ENCODE measurements at places on chromosomes 1 and 21. TPM values are rescaled to one million over a fixed set of nuclear protein-coding genes. Genes with fewer than 3 reads are reported as not detected.

DNA sequence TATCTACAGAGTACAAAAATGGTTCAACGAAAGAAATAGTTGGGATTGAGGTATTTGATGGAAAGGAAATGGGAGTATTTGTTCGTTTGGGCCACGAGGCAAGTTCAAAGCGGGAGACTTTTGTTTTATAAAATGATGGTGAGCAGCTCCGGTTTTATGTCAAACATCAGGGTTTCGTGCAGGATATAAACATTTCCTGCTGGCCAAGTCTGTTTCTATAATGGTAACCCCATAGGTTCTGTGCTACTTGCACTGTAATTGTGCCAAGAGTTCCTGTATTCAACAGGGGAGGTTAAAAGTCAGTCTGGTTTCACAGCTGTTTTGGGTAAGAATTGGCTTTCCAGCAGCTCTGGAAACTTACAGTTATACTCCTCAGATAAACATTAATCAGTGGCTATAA, 290.3 kb upstream of the NRIP1 start:
- no peak overlapping the region for H3K4me3 ChIP-seq
- H3K4me1 ChIP-seq = no peaks in the 10 kb centered on the region

DNA sequence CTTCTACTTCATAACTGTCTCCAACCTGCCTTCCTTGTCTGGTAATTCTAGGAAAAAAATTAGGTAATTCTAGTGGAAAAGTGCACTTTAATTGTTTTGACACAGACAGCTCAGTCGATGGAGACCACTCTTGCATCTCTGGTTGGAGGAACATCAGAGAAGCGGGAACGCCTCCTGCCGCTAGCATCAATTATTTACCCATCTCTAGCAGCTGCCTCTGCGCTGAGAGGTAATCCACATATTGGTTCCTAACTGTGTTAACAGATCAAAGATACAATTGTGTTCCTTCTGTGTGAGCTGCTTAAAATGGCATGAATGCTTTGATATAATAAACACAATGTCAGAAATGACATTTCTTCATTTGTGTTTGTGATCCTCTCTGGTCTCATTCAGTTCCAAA, 33.3 kb downstream of the C2CD2 start:
- H3K27ac ChIP-seq = no peak overlapping the region
- no peaks in the 10 kb centered on the region for H3K27me3 ChIP-seq
- H3K36me3 ChIP-seq = peaks cover 11% of the 10 kb centered on the region
- DNase-seq = no peak
- peaks cover 13% of the 10 kb centered on the region for H3K4me1 ChIP-seq

GRCh38 chr1:86477682-86478081, 9.0 kb downstream of the CLCA1 start:
- no peaks in the 10 kb centered on the region for H3K27me3 ChIP-seq
- H3K27ac ChIP-seq = no peak overlapping the region
- H3K36me3 ChIP-seq = no peaks in the 10 kb centered on the region
- H3K4me3 ChIP-seq = no peak overlapping the region
- DNase-seq = no peak

- peaks cover under 1% of the 10 kb centered on the region for H3K4me1 ChIP-seq
- no peaks in the 10 kb centered on the region for H3K36me3 ChIP-seq
- H3K4me3 ChIP-seq = no peak overlapping the region
- H3K27ac ChIP-seq = no peak overlapping the region
These were observed 32.1 kb upstream of the COL18A1 start for GRCh38 chr21:45372732-45373355.

DNA sequence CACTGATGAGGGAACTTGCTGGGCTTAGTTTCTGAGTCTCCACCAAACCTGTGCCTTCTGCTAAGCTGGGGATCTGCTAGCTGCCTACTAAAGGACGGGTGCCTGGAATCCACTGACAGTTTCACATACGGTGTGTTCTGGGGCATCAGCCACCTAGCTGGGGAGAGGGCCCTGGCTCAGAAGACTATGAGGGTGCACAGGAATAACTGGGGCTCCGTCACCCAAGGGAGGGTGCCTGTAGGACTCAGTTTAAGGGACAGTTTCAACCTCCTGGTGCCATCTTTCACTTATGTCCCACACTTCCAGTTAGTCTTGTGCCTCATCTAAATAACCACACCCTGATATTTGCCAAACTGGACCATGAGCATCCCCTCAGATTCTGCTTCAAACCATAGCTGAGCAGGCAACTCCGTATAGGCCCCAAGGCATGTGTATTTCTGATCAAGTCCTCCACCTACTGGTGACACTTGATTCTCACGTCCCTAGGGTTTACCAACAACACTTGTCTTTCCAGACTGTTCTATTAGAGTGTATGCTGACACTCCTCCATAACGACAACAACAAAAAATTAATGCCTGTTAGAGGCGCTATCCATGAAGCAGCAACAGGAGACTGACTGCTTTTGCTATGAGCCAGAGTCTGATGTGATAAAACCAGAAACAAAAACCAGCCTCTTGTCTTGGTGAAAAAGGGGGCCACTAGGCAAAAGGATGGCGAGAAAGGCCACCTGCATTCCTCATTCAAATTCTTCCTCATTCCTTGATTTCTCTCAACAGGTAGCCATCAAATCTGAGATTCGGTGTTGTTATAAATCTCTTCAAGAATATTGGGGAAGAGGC, 55.0 kb upstream of the PAXBP1 start:
- H3K36me3 ChIP-seq = no peaks in the 10 kb centered on the region
- peak; percentile 87 for DNase-seq
- no peak overlapping the region for H3K27ac ChIP-seq
- no peak overlapping the region for H3K4me3 ChIP-seq

DNA sequence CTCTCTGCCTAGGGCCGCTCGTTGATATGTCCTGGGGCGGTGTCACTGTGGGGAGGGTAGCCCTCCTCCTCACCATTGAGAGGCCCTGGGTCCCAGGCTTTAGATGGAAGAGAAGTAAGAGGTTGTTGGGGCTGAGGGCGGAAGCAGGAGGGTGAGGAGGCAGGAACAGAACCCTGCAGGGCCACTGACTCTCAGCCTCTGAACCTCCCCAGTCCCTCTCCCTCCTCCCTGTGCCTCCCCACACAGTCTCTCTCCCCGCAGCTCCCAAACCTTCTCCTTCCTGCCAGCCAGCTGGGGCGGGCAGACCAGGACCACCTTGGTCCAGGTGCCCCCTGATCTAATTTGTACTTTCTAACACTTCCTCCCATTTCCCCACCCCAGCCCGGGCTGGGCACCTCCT, 14.3 kb upstream of the FAM131C start:
- no peaks in the 10 kb centered on the region for H3K27me3 ChIP-seq
- no peaks in the 10 kb centered on the region for H3K36me3 ChIP-seq
- H3K4me3 ChIP-seq = no peak overlapping the region
- no peak overlapping the region for H3K27ac ChIP-seq
- no peaks in the 10 kb centered on the region for H3K4me1 ChIP-seq

DNA sequence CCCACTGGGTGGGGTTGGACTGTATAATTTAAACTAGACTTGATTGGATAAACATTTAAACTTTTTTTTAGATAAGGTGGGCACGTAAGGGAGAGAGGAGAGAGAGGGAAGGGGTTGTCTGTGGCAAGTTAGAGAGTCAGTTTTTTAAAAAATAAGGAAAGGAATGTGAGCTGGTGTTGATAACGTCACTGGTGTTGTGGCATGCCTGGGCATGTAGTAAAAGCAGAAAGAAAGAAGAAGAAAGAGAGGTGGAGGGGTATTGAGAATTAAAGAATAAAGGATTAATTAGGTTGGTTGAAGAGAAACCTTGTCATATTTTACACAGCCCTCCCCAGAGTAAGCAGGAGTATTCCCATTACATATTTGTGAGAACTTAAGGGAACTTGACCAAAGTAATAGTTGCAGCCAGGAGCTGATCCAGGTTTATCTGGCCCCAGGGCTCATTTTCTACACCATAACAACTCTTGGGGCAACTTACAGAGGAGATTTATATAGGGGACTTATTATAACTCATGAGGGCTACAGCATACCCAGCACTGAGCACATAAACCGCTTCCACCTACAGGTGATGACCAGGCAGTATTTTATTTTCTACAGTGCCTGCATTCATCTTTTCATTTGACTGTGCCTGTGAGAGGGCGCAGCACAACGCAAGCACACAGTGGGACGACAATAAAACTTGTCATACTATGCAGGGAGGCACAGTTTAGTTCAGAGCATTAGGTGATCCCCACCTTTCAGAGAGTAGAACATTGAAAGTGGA, 70.2 kb downstream of the CCDC30 start:
- H3K27me3 ChIP-seq = no peaks in the 10 kb centered on the region
- no peak for DNase-seq
- no peak overlapping the region for H3K4me3 ChIP-seq
- no peaks in the 10 kb centered on the region for H3K4me1 ChIP-seq
- H3K27ac ChIP-seq = no peak overlapping the region
- H3K36me3 ChIP-seq = no peaks in the 10 kb centered on the region

DNA sequence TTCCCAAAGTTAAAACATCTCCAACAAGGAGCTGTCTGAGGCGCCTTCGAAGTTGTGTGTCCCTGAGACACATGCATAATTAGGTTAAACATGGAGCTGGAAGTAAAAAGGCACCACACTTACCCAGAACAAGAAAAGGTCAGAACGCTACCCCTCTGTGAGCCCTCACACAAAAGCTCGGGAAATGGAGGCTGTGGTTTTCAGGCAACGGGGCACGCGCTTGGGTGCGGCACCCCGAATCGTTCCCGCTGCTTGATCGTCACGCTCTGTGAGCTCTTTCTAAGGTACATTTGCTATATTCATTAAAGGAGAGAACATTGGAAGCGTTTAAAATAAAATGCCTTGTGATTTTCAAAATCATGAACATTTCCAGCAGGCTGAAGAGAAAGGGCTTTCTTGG, 12.5 kb downstream of the CAPN8 start:
- H3K4me3 ChIP-seq = no peak overlapping the region
- peaks cover 7% of the 10 kb centered on the region for H3K4me1 ChIP-seq
- no peak for DNase-seq
- no peaks in the 10 kb centered on the region for H3K27me3 ChIP-seq

DNA sequence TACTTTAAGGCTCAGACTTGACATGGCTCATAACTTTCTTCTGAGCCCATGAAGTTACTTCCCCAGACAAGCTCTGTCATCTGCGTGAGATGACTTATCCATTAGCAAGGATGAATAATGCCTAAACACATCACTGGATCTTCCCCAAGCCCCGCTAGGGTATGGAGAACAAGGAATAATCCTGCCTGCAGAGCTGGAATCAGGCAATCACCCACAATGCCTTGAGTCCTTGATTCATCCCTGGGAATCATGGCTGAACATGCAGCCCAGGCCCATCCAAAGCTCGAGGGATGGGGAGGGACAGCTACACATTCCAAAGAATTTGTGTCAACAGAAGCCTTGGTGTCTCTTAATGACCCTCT, 131.7 kb downstream of the PSMG1 start:
- H3K4me1 ChIP-seq = peaks cover 4% of the 10 kb centered on the region
- no peak for DNase-seq
- H3K4me3 ChIP-seq = no peak overlapping the region
- no peaks in the 10 kb centered on the region for H3K36me3 ChIP-seq
- no peak overlapping the region for H3K27ac ChIP-seq
- H3K27me3 ChIP-seq = no peaks in the 10 kb centered on the region

GRCh38 chr1:66022904-66023620, 230.4 kb downstream of the PDE4B start:
- no peak for DNase-seq
- no peaks in the 10 kb centered on the region for H3K36me3 ChIP-seq
- no peaks in the 10 kb centered on the region for H3K4me1 ChIP-seq
- no peaks in the 10 kb centered on the region for H3K27me3 ChIP-seq
- no peak overlapping the region for H3K4me3 ChIP-seq
- no peak overlapping the region for H3K27ac ChIP-seq

DNA sequence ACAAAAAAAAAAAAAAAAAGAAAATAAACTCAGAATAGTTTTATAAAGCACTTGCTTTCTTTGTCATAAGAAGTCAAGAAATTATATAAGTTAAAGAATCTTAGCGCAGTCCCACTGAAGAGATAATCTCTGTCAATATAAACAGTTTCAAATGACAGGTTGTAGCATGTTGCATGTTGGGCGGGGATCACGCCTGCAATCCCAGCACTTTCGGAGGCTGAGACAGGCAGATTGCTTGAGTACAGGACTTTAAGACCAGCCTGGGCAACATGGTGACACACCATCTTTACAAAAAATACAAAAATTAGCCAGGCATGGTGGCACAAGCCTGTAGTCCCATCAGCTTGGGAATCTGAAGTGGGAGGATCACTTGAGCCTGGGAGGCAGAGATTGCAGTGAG, 18.4 kb upstream of the INPP5B start:
- no peaks in the 10 kb centered on the region for H3K27me3 ChIP-seq
- no peaks in the 10 kb centered on the region for H3K4me1 ChIP-seq
- H3K27ac ChIP-seq = no peak overlapping the region
- no peak overlapping the region for H3K4me3 ChIP-seq
- H3K36me3 ChIP-seq = peaks cover 95% of the 10 kb centered on the region

GRCh38 chr1:145918144-145918991, at the start of gene PEX11B:
TSS of gene PEX11B (minus strand) at chr1:145918717. CDS start at chr1:145918688, 29 bp downstream.
- H3K27ac ChIP-seq = peak within 1 kb of the TSS; percentile 82
- H3K4me1 ChIP-seq = peaks cover 20% of the 10 kb centered on the region
- DNase-seq = peak; percentile 97
- no peaks in the 10 kb centered on the region for H3K27me3 ChIP-seq
- peaks cover 43% of the 10 kb centered on the region for H3K36me3 ChIP-seq
- peak within 1 kb of the TSS; percentile 79 for H3K4me3 ChIP-seq

GRCh38 chr1:193498088-193498655, 311.8 kb upstream of the B3GALT2 start:
- no peak overlapping the region for H3K4me3 ChIP-seq
- H3K4me1 ChIP-seq = no peaks in the 10 kb centered on the region
- H3K27ac ChIP-seq = no peak overlapping the region
- H3K36me3 ChIP-seq = no peaks in the 10 kb centered on the region

DNA sequence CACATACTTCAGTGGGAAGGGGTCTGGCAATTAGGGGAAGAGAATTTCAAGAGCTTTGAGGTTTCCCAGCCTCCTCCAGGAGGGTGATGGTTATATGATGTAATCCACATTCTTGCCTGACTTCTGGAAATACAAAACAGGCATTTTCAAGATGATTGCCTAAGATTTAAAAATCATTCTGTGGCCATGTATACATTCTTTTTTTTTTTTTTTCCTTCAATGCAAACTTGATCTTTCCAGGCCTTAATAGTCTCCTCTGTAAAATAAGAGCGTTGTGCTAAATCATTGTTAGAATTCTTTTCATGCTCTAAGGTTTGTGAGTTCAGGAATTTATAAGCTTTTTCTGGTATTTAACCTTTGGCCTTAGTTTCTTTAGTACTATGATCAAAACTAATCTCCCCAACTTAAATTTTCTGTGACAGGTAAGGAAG, 192.3 kb upstream of the HMCN1 start:
- H3K27me3 ChIP-seq = no peaks in the 10 kb centered on the region
- H3K4me3 ChIP-seq = no peak overlapping the region
- no peaks in the 10 kb centered on the region for H3K36me3 ChIP-seq
- H3K27ac ChIP-seq = no peak overlapping the region
- DNase-seq = no peak

GRCh38 chr1:84883286-84883685, 9.7 kb downstream of the LPAR3 start:
- H3K27me3 ChIP-seq = no peaks in the 10 kb centered on the region
- no peaks in the 10 kb centered on the region for H3K36me3 ChIP-seq
- no peak overlapping the region for H3K4me3 ChIP-seq
- DNase-seq = peak; percentile 19
- no peak overlapping the region for H3K27ac ChIP-seq
- H3K4me1 ChIP-seq = no peaks in the 10 kb centered on the region

GRCh38 chr1:116540088-116540487, 30.7 kb downstream of the CD58 start:
- no peak overlapping the region for H3K27ac ChIP-seq
- no peak overlapping the region for H3K4me3 ChIP-seq
- peaks cover 66% of the 10 kb centered on the region for H3K36me3 ChIP-seq
- no peak for DNase-seq

Gene CTTNBP2NL
- 16.2 TPM for total RNA-seq

Gene FALEC
- not detected for total RNA-seq

Gene HSD3B1
- not detected for total RNA-seq

Gene RGS8
- not detected for total RNA-seq

Gene AHDC1
- 33.6 TPM for total RNA-seq

Gene LCE3E
- total RNA-seq = not detected

Gene NDUFS2
- total RNA-seq = 131 TPM

Data from esophagus muscularis mucosa (tissue), 4 donors.